NCI-H2107 (cell line): ENCODE measurements at places on chromosomes 3 and 15.

DNA sequence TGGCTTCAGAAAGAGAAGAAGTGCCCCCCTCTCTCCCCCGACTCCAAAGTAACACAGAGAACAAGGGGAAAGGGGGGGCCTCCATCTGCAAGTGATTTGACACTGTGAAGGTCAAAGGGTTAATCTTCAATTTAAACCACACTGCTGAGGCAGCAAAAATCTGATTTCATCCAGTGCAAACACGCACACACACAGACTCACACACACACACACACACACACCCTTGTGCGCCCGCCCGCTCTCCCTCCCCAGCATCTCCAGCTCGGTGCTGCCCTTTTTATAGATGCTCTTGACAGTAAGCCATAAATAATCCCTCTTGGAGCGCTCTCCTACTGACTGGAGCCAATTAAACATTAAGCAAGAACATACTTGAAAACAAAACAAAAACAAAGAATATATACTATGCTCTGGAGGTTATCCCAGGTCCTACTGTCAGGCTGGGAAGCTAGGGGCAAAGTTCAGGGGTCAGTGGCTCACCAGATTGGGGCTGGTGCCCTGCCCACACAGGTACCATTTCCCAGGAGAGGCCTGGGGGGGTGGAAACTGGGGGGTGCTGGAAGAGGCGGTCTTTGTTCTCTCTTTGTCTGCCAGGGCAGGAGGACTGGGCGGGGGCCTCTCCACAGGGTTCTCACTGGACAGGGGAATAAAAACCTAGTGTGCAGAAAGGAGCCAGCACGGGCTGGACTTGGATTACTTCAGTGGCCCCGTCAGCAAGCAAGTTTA lies 16.3 kb downstream of the BMF start:
- DNase-seq = peak; percentile 49

DNA sequence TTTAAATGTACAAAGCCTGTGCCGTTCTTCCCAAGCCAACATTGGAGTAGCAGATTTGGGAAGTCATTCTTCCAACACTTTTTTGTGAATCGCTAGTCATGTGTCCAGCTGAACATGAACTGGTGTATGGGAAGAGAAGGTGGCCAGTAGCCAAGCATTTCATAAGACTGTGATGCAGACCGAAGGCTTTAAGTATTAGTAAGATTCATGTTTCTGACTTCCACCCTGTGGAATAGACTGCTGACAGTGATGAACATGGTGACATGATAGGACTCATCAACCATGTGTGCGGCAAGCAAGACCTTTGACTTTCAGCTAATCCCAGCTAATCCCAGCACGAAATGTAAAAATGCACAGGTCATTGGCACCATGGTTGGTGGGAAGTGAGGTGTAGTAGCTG lies 48.3 kb upstream of the THSD4 start:
- DNase-seq = no peak

- DNase-seq = no peak
Measured at GRCh38 chr3:173902871-173903270, 505.3 kb downstream of the NLGN1 start.

DNA sequence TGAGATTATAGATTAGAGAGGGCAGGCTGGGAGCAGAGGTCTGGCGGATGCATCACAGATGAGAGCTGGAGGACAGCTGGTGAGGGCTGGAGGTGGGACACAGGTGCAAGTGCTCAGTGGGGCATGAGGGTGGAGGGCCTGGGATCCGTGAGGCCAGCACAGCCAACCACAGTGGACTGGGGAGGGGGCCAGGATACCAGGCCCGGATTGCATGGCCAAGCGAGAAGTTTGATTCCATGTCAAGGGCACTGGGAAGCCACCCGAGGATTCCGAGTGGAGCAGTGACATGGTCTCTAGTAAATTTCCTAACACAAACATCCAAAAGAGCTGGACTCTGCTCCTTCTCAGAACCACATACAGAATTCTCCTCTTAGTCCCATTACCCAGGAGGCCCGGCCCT lies 44.0 kb upstream of the SLC41A3 start:
- DNase-seq = no peak

GRCh38 chr15:29143909-29144635 lies 125.5 kb downstream of the NSMCE3 start:
- DNase-seq = no peak

DNA sequence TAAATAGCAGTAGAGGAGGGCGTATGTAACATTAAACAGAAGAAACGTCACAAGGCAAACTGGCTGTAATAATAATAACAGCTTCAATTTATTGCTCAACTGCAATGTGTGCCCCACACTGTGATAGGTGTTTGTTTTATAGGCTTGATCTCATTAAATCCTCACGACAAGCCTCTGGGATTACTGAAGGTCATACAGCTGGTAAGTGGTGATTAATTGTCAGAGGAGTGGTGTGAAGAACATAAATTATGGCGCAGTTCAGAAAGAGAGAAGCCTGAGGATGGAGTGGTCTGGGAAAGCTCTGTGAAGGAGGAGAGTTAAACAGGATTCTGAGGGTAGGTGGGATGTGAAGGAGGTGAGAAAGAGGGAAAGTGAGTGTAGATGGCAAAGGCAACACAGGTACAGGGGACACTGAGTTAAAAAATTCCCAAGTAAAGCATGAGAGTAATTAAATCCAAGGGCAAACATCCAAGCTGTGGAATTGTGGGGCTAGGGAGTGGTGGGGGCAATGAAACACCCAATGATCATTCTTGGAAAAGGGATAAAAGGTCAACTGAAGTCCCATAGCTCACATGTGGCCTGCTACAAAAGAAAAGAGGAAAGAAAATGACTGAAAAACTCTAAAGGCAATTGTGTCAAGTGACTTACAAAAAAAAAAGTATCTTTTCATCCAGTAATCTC lies 16.5 kb upstream of the GLCE start:
- DNase-seq = no peak

DNA sequence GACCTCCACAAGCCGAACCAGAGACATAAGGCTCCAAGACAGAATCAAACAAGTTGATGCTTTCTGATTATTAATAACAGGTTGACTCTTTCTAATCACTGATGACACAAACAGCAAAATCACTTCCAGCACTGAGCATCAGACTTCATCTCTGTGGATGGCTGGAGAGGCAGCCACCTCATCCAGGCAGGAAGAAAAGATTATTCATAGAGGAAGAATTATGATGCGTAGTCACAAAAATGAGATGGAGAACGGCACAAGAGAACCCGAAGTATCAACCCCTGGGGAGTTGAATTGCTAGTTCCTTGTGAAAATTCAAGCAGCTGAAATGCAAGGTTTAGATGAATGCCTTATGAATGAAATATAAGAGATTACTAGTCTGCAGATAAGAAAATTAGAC lies 49.9 kb upstream of the LMCD1 start:
- DNase-seq = no peak

DNA sequence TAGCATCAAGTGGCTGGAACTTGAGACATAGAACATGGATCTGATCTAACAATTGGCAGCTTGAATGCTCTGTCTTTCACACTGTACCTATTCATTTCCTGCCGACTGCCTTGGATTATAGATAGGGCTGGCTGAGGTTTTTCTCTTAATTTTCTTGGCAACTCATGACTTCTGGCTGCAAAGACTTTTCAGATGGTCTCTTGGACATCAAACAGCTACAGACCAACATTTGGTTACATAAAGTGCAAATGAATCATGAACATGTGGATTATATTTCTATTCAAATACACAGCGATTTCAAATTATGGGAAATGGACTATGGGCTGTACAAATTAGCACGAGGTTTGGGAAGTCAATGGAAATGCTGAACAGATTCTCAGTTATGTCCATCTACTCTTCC lies 26.2 kb upstream of the IL16 start:
- DNase-seq = no peak

- no peak for DNase-seq
Measured at GRCh38 chr3:124282751-124283651, 291.1 kb upstream of the ROPN1 start.

GRCh38 chr3:75906555-75907112 lies 121.3 kb upstream of the ZNF717 start:
- DNase-seq = no peak

DNA sequence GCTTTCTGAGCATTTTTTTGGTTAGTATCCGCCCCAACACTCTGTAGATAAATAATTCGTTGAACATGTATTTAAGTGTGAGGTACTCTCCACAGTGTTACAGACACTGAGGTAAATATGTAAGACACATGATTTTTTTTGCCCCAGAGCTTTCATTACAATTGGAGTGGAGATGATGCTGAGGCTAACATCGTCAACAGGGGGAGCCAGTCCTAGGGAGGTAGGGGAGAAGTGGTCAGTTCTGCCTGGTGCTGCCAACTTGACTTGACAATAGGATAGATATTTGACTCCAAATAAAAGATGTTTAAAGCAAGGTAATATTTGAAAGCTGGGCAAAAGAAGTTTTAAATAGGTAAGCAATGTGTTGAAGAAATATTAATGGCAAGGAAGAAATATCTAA lies 295.7 kb downstream of the UNC13C start:
- DNase-seq = no peak

GRCh38 chr15:70833861-70834765 lies 19.8 kb downstream of the LARP6 start:
- no peak for DNase-seq

- DNase-seq = no peak
Measured at GRCh38 chr3:127450331-127450730, 140.2 kb downstream of the TPRA1 start.

GRCh38 chr3:100252001-100252400 lies 8.8 kb upstream of the TBC1D23 start:
- no peak for DNase-seq

DNA sequence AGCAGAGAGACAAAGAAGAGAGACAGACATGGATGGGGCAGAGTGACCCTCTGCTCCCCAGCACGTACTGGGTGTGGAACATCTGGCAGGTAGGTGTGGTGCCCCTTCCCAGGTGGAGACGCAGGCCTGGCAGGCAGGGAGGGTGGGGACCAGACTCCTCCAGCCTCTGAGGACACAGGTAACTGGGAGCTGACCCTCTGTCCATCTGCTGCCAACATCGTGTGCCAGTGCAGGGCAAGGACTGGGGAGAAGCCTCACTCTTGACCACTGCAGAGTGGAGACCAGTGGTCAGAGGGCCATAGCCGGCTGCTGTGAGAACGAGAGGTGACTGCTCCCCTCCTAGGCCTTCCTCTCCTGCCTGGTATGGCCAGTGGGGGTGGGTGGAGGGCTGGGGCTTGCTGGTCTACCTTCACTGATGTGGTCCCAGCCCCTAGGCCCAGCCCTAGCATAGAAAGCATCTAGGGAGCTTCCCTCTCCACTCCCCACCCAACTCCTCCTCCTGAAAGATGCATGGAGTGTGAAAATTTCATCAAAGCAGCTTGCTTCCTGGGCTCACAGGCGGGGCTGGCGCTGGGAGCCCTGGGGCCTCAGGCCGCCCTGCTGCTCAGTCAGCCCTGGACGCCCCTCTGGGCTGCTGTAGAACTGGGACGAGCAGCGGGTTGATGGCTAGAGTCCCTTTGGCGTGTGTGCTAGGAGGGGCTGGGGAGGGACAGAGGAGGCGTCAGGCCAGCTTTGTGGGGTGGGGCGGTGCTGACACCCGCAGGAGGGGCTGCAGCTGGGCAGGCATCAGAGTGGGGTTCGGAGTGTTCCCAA lies 90.3 kb downstream of the PLXNA1 start:
- no peak for DNase-seq

DNA sequence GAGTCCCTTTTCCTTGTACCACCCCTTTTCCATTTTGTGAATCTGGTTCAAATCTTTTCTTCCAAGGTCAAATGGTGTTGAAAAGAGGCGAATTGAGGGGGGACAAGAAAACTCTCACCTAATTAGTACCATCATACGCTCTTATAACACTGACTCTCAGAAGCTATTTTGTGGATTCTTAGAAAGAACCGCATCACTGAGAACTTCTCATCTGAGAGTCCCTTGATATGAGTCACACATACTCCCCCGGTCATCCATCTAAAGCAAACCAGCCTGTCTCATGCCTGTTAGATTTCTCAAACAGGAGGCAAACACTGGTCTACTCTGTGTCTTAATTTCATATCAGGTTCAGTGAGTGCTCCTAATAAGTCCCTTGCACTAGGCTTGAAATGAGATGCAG lies 76.5 kb upstream of the SPRED1 start:
- no peak for DNase-seq

GRCh38 chr3:187616307-187616972 lies 53.8 kb downstream of the SST start:
- peak; percentile 46 for DNase-seq

GRCh38 chr3:171248426-171249111 lies 211.6 kb downstream of the TNIK start:
- no peak for DNase-seq

DNA sequence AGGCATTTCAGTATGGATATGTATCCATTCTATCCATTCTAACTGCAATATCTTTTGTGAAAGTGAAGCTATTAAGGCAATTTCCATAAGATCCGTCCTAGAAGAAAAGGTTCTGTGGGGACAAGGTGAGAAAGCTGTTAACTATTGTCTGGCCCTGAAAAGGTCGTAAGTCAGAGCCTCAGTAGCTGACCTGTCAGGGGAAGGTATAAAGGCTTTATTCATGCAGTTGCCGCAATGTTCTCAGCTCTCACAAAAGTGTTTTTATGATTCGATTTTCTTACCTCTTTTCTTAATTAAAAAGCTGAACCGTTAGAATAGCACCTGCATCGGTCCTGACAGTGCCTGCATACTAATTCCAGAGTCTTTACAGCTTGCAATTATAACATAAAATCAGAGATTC lies 24.7 kb downstream of the ZIC4 start:
- no peak for DNase-seq

DNA sequence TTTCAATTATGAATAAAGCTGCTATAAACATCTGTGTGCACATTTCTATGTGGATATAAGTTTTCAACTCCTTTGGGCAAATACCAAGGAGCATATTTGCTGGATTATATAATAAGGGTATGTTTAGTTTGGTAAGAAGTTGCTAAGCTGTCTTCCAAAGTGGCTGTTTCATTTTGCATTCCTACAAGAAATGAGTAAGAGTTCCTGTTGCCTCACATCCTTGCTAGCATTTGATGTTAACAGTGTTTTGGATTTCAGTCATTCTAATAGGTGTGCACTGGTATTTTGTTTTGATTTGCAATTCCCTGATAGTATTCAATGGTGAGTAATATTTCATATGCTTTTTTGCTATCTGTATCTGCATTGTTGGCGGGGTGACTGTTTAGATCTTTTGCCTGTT lies 120.7 kb upstream of the MDFIC2 start:
- DNase-seq = no peak

DNA sequence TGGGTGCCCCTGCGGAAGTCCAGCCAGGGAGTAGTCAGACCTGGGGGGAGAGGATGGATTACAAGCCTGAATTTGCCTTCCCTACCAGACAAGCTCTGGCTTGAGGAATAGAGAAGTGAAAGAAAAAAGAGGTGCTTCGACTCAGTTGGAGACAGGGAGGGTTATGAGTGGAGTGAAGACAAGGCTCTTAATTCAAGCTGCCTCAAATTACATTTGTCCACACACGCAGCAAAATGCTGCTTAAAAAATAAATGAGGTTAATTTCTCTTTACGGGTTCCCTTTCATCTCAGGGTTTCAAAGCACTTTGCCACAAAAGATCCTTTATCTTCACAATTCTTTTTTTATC lies 49.0 kb upstream of the SLC4A7 start:
- no peak for DNase-seq
